ENCODE measurements at places on chromosomes 16 and 17.

- DNase-seq = no peak
These were observed 201.1 kb upstream of the CDH13 start for GRCh38 chr16:82425661-82426060.

GRCh38 chr16:79278506-79278905, 322.0 kb downstream of the MAF start:
- DNase-seq = no peak

GRCh38 chr17:57928928-57929327, 26.3 kb downstream of the CUEDC1 start:
- DNase-seq = no peak

GRCh38 chr17:72870367-72870985, 222.0 kb downstream of the SLC39A11 start:
- no peak for DNase-seq

- no peak for DNase-seq
These were observed 14.7 kb downstream of the RARA start for GRCh38 chr17:40323391-40324381.

- DNase-seq = no peak
These were observed 424 bp downstream of the HOXB2 start for GRCh38 chr17:48544349-48545021.

GRCh38 chr16:20285993-20286499, 41.3 kb downstream of the GP2 start:
- peak; percentile 25 for DNase-seq

DNA sequence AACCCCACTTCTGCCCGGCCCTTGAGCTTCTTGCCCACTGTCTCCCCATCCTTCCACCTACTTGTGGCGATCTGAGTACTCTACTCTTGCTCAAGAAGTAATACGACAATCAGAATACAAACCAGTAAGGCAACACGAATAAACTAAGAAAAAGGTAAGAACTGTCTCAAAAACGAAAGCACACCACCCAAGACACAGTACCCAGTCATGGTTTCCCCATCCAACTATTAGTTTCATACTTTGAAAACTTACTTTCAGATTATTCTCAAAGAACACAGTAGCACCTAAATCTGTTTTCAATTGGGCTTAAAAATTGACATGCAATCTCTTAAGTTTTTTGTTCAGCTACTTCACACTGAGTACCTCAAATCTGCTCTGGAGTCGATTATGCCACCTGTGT, 13.9 kb downstream of the GINS2 start:
- DNase-seq = no peak

GRCh38 chr16:15653227-15653626, 3.2 kb downstream of the NDE1 start:
- DNase-seq = no peak

DNA sequence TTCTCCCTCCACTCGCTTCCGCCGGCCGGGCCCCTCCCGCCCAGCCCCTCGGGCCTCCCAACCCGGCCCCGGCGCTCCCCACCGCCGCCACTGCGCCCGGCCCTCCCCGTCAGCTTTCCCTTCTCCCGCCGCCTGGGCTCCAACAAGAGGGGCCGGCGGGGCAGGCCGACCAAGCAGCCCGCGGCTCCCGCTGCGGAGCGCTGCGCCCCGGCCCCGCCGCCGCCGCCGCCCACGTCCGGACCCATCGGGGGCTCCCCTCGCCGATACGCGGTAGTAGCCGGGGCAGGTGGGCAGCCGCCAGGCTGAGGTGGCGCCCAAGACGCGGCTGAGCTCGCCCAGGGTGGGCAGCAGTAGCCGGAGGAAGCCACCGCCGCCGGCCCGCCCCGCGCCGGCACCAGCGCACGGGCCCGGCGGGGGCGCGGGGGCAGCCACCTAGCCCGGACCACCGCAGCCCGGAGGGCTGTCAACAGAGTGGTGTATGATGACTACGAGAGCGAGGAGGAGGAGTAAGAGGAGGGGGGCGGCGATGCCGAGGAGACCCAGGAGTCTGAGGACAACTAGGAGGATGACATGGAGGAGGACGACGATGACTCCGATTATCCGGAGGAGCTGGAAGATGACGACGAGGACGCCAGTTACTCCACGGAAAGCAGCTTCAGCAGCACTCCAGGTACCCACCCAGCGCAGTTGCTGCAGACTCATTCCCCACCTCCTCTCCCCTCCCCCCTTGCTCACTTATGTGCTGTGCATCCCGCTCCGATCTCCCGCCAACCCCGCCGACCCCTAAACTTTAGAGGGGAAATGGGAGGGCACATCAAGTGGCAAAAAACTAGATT, 498 bp downstream of the LRRC37B start:
- DNase-seq = peak; percentile 82

DNA sequence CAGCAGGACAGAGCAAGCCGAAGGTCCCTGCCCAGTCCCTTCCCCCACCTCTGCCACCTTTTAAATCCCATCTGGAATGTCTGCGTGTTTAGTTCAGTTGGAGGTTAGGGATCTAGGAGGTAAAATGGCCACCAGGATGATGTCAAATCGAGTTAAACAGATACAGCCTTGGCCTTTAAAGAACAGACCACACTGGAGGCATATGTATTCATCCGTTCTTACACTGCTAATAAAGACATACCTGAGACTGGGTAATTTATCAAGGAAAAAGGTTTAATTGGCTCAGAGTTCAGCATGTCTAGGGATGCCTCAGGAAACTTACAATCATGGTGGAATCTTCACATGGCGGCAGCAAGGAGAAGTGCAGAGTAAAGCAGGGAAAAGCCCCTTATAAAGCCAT, 167.8 kb upstream of the CACNG5 start:
- no peak for DNase-seq

- no peak for DNase-seq
These were observed 1.4 kb downstream of the CENPN start for GRCh38 chr16:81008505-81008789.

- DNase-seq = no peak
These were observed 137.5 kb downstream of the ZFHX3 start for GRCh38 chr16:72910381-72910780.

GRCh38 chr17:77963441-77963840, 4.9 kb downstream of the TNRC6C start:
- no peak for DNase-seq

GRCh38 chr16:15523939-15524338, 89.6 kb downstream of the BMERB1 start:
- DNase-seq = no peak

DNA sequence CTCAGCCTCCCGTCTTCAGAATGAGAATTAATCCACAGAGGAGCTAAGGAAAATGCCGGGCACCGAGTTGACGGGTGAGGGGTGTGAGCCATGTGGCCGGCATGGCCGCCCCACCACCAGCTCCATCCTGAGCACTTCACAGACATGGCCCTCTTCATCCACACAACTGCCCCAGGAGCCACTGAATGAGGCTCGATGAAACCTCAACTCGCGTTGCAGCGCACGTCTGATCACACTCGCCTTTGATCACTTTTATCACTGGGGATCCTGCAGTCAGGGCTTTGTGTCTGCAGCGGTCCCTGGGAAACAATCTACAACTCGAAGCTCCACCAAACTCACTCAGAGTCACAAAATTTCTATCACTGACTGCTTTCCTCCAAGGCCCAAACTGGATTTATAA, 46.7 kb upstream of the CDR2 start:
- DNase-seq = no peak

Data from D341Med (cell line).